Cerebellum (tissue), 4 donors: ENCODE measurements at places on chromosomes 11 and 22. TPM values are rescaled to one million over a fixed set of nuclear protein-coding genes. Genes with fewer than 3 reads are reported as not detected.
A peak's percentile ranks its signal among the peaks of the same experiment; 100 is the strongest.

DNAJB7 gene
- total RNA-seq = not detected

CPSF7 gene
- total RNA-seq = 39.0 TPM

GRCh38 chr11:20458905-20459632, 71.6 kb downstream of the PRMT3 start:
- DNase-seq = no peak

GRCh38 chr11:47125083-47125482, 51.6 kb downstream of the ARFGAP2 start:
- no peak for DNase-seq

DNA sequence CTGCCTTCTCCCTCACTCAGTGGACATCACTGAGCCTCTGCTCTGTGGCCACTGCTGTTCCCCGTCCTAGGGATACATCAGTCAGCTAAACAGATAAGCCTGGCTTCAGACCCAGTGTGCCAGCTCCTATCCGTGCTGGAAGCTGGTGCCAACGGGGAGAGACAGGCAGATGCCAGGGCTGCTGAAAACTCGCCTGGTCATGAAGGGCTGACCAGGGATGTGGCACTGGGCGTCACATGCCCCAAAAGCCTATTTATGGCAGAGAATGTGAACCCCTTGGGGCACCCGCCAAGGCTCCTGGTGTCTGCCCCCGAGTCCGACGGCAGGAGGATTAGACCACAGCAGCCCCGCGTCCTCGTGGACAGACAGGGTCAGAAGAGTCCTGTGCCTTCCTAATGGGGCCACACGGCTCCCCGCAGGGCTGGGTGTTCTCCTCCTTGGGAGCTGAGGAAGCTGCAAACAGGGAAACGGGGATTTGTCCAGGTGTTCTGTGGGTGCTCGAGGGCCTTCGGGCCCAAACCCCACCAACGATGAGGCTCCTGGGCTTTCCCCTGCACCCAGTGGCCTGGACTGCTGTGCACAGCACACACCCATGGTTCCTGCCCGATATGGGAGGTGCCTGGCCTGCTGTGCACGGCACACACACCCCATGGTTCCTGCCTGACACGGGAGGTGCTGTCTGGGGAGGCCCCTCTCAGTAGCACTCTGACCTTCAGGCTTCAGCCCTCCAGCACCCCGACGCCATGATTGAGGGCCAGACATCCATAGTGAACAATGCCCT, 19.9 kb downstream of the ANO1 start:
- DNase-seq = no peak

GRCh38 chr11:15189641-15190365, 75.1 kb downstream of the INSC start:
- no peak for DNase-seq

GRCh38 chr11:132096132-132096825, 725.9 kb downstream of the NTM start:
- no peak for DNase-seq

DNA sequence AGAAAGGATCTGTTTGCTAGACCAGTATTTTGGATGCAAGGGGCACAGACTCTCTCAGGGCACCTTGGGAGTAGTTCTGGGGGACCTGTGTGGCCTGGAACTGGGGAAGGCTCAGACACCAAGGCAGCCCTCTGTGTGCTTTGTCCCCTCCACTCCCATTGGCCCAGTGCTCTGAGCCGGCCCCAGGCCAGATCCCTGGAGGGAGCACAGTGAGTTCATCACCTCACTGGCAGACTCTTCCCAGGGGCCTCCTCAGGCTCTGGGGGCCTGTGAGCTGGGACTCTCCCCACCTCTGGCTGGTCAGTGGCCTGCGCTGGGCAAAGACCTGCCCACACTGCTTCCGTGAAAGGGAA, 51.7 kb downstream of the CHRDL2 start:
- no peak for DNase-seq

- peak; percentile 44 for DNase-seq
Observed at GRCh38 chr11:35363854-35364780, 55.2 kb downstream of the SLC1A2 start.
